ENCODE measurements at places on chromosomes 13 and 19.

- DNase-seq, result no peak
Measured at GRCh38 chr13:18943273-18943672, 238.4 kb downstream of the TUBA3C start.

GRCh38 chr13:28161370-28161769 lies 23.0 kb downstream of the PAN3 start:
- no peak for DNase-seq

DNA sequence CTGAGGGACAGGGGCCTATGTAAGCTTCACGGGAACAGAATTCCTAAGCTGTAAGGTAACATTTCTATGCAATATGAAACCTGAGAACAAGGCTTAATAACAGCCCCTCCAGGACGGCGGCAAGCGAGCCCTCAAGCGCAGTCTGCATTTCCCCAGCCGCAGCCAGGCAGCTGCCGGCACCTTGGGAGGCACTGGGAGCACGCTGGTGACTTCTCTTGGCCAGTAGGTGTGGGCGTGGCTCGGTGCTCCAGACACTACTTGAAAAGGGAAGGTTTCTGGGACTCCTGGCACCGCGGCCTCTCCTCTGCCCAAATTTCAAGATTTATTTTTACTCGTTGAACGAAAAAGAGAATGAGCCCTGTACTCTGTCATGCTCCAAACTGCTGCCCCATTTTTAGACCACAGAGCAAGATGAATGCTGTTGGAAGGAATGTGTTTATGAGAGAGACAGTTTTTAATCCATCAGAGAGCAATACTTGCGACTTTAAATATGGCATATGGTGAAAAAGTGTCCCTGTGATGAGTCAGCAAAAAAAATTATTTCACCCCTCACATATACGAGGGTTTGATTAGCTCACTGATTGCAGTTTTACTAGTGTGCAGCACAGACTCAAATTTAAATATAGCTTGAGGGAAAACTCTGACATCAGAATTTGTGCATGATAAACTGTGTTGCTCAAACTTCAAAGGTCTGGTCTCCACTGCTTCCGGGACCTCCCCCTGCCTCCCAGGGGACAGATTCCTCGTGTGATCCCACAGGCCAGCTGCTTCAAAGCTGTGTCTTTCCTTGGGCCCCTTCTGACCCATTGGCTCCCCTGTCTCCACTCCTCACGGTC lies 81.2 kb downstream of the COL4A2 start:
- no peak for DNase-seq

DNA sequence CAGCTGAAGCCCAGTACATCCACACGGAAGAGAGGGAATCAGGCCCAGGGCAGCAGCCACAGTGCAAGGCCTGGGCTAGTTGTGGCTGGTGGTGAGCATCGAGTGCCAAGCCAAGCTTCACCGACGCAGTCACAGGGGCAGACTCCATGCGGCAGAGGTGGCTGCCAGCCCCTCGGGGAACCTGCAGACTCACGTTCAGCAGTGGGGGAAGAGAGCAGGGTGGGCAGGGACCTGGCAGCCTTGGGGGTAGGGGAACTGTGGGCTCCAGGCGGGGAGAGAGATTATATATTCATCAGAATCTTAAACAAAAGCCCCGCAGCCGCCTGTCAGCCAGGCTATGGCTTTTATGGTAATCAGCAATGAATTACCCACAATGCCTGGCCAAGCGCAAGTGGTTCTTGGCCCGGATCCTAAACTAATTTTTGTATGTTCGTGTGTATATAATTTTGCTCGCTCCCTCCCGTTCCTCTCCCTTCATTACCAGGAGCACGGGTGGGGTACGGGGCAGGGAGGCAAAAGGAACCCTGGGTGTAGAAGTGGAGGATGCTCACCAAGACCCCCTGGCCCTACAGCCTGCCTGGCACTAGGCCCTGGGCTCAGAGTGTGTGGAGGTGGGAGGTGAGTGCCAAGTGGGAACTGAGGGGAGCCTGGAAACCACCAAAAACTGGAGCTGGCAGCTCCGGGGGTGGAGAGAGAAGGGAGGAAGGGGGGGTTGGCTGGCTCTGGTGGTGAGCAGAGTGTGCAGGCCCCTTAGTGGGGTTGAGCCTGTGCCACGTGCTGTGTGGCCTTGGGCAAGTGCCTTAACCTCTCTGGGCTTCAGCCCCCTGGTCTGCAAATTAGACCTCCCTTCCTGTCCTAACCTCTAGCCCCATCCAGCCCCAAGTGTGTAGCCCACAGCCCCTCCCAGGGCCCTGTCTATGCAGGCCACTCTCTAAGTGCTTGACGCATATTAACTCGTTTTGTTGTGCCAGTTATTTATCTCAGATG lies 31.9 kb downstream of the PTPRS start:
- DNase-seq, result no peak

DNA sequence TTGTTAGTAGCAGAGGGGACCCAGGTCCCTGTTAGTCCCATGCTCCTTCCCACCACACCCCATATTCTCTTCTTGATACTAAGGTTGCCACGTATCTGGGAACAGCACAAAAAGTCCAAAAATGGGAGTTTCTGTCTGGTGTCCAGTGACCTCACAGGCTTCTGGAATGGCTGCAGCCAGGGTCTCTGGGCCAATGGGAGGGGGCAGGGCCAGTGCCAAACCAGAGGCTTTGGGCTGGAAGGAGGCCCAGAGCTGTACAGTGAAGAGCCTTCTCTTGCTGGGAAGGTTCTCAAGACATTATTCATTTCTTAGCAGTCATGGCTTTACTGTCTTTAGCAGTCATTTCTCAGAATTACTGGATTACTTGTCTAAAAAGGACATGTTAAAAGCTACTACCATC lies 119.2 kb downstream of the FRY start:
- no peak for DNase-seq

GRCh38 chr13:72698164-72698563 lies 29.3 kb downstream of the MZT1 start:
- DNase-seq, result no peak
